ENCODE measurements at places on chromosomes 13 and 19.

- DNase-seq = no peak
Observed at GRCh38 chr19:46386996-46387712, 26.2 kb downstream of the CCDC8 start.

DNA sequence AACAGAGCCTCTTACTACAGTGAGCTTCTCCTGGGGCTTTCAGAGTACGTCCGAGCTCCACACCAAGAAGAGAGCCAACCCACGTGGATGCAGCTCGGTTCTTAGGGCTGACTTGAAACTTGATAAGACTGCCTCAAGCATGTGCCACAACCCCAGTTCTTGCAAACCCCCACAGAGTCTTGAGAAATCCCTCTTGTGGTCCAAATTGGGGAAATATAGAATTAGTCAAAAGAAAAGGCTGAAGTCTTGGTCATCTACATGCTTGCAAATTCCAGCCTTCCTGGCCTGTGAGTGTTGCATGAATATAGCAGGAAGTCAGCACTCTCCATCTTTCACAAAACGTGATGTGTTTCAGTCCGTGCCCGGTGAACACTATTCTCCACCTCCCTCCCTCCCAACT, 95.2 kb downstream of the GGACT start:
- peak; percentile 41 for DNase-seq

DNA sequence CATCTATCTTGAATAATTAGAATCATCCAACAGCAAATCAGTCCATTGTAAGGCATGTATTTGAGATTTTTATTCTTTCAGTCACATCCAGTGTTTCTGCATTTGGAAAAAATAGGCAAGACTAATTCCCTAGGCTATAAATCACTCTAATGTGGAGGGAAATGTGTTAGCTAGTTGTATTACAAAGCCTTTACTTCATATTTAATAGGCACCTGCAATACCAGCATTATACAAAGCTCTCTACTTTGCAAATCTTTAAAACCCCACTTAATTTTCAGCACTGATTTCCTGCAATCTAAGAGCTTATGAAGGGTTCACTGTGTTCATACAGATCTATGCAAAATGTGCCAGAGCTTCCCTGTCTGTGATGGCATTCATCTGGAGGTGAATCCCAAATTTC, 12.3 kb downstream of the PCDH9 start:
- DNase-seq = no peak

DNA sequence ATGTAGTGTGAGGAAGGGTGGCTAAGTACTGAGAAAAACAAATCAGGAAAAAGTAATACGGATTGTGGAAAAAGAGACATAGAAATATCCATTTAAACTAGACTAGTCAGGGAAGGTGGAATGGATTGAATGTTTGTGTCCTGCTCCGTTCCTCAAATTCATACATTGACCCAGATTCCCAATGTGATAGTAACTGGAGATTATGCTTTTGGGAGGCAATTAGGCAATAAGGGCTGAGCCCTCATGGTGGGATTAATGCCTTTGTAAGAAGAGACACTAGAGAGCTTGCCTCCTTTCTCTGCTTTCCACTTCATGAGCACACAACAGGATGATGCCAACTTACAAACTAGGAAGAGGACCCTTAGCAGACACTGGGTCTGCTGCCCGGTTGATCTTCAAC, 765.2 kb upstream of the GPC6 start:
- DNase-seq = no peak

DNA sequence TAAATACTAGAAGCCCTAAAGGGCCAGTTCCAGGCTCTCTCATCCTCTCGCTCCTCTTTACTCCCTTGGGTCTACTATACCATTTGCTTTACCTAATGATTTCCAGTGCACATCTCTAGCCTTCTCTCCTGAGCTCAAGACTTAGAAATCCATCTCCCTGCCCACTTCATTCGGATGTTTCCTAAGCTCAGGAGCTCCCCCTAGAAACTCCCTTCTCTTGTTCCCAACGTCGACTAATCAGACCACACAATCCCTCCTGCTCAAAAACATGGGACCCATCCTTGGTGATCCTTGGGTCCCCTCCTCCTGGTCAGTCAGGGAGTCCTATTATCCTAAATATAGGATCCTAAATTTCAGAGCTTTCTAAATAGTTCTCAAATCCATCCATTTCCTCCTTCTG, 21.1 kb upstream of the STK24 start:
- DNase-seq = no peak

- no peak for DNase-seq
Observed at GRCh38 chr13:33189470-33189869, 96.1 kb downstream of the STARD13 start.

DNA sequence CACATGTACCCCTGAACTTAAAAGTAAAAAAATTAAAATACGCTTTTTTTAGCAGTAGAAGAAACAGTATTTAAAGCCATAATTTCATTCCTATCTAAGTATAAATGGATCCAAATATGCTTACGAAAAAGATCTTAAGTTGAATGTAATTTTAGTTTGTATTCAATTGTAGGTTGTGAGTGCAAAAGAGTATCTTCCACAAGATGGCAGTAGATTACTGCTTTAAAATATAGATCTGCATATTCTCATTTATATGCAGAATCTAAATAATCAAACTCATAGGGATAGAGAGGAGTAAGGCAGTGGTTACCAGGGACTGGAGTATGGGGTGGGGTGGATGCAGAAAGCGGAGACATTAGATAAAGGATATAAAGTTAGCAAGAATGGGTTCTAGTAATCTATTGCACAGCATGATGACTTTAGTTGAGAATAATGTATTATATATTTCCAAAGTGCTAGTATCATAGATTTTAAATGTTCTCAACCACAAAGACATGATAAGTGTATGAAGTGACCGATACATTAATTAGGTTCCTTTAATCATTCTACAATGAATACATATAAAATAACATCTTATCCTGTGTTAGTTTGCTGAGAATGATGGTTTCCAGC, 14.2 kb downstream of the OR7A17 start:
- DNase-seq = no peak

DNA sequence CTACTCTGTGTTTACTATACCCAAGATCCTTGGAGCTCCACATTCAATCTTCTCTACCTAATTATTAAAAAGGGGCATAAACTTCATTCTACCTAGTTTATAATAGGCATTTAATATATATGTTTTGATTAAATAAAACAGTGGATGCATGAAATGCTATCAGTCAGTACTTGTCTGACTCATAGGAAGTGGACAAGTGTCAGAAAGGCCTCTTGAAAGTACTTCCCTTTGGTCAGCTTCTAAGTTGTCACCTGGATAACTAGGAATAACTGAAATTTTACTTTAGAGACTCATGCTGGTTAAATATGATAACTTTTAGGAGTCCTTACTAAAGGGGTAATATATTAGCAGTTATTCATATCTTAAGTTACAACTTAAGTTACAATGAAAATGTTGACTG, 329.8 kb downstream of the KLF5 start:
- DNase-seq = no peak
